ENCODE measurements at places on chromosomes 7 and 10.

GRCh38 chr7:125030756-125031387, 101.2 kb upstream of the POT1 start:
- no peak for DNase-seq

DNA sequence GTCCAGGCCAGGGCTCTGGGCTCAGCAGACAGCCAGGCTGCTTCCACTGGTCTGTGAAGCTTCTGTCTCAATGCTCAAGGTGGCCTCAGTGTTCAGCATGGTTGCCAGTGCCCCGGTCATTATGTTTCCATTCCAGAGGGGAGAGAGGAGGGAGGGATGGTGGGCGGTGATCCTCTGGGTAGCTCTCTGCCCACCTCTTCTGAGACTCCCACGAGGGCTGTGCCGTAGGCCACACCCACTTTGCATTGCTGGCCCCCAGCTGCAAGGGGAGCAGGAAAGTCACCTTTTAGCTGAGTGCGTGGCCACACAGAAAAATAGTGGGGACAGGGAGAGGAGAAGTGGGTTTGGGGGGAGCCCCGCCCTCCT, 42.5 kb downstream of the FOXK1 start:
- DNase-seq = no peak

DNA sequence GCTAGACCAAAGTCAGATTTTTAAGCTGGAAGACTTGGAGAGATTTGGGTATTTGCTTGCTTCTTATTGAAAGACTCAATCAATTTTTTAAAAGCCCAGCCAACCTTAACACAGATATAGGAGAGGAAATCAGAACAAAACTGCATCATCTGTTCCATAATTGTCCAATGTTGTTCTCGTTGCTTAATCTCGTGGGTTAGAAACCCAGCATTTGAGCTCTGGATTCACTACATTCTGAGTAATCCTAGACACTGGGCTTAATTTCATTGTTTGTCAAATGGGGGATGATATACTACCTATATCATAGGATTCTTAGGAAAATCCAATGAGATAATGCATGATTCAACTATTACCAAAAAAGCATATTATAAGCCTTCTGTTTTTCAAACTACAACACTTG, 48.9 kb downstream of the CALD1 start:
- DNase-seq = no peak

- DNase-seq = no peak
Observed at GRCh38 chr7:78134774-78135173, 336.2 kb downstream of the PHTF2 start.

GRCh38 chr7:135258585-135258984, 24.9 kb downstream of the STRA8 start:
- DNase-seq = no peak

Measured in left hindlimb (tissue), 1 donor.